ENCODE measurements at places on chromosomes 4 and X.

DNA sequence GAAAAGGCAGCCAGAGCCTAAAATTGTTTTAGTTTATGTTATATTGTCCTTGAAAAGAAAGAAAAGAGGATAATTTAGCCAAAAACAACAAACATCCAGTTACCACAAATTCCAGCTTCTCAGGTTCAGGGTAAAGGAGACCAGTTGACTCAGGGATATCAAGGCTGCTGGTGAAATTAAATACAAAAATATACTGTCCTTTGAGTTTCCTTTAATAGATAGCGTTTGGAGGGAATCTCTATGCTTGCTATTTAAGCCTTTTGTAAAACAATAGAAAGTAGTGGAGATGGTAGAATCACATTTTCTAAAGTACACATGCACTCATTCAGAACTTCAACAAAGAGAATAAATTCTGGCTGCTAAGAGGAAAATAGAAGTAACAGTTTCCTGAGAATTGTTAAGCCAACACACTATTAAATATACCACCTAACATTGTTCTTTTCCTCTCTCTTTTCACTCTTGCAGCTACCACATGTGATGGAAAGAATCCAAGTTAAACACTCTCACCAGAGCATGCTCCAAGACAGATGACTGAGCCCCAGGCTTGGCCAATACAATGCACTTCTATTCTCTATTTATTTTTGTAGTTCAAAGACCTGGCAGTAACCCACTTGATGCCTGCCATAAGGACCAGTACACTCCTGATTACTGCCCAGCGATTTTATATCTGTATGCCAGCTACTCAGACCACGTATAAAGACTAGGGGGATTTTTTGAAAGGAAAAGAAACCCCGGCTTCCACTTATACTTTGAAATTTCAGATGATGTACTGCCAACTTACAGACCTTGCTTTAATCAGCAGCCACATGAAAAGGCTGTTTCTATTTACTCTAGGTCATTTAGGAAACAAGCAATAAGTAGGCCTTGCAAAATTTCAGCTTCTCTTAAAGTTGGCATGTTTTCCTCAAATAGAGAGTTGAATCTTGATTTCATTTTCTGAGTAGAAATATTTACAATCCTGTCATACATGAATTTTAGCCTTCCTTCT lies 756.9 kb downstream of the FAT4 start:
- DNase-seq = no peak

DNA sequence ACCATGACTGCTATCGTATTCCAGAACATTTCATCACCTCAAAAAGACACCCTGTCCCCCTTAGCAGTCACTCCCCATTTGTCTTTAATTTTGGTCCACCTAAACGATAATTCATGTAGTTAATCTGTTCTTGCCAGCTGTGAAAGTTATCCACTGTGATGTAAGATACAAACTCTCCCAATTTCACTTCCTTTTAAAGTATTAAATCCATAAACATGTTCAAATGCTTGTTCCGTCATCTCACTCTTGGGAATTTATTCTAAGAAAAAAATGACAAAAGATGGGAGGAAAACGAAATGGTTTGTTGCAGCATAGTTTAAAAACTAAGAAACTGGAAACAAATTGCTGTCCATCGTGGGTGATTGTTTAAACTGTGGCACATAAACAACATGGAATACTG lies 53.7 kb upstream of the IRF2 start:
- DNase-seq = no peak

DNA sequence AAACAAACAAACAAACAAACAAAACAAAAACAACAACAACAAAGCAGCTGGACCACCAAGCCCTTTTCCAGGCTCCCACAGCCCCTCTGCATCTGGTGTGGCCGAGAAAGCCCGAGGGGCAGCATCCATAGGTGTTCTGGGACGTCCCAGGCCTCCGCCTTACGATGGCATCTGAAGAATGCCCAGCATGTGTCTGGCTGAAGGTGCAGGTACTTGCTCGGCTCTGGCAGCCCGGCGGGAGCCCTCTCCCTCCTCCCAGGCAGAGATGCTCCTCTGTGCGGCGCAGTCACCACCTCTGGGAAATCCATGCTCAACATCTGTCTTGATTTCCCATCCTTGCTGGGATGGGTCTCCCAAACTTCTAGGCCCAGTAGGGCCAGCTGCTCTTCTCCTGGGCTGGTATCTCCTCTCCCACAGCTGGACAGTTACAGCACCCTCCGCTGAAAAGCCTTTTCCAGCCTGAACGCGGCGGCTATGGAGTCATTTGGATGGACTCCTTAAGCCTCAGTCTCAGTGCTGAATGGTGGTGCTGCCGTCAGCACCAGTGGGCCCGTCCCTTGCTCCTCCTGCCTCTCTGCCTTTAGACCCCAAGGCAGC lies 4.3 kb downstream of the PSAPL1 start:
- DNase-seq = no peak

DNA sequence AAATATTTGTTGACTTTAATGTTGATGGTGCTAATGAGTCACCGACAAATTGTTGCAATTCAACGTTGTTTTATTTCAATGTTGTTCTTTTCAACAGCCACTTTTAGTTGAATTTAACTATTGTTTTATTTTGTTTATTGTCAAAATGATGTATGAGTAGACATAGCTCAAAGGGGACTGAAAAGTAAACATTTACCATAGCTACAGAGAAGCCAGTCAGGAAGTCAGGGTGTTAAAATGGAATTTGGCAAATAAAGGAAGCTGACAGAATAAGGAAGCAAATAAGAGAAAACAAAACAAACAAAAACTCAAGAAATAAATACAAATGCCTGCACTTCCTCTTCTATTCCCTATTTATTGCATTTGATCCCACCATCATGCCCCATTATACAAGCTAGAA lies 648.4 kb upstream of the HTR2C start:
- DNase-seq = no peak

DNA sequence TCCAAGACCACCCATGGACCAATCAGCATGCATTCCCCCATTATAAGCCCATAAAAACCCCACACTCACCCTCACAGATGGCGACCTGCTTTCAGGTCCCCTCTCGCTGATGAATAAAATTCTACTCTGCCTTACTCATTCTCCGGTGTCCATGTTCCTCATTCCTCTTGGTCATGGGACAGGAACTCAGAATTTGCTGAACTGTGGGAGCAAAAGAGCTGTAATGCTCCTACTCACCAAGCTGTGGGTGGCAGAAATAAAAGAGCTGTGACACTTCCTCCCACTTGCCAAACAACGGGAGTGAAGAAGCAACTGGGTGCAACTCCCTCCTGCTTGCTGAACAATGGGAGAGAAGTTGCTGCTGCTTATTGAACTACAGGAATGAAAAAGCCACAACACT lies 168.5 kb upstream of the PCDH18 start:
- DNase-seq = no peak

- no peak for DNase-seq
Measured at GRCh38 chr4:15352524-15352923, 75.3 kb upstream of the C1QTNF7 start.

- no peak for DNase-seq
Measured at GRCh38 chrX:68710870-68711576, 63.6 kb downstream of the STARD8 start.

DNA sequence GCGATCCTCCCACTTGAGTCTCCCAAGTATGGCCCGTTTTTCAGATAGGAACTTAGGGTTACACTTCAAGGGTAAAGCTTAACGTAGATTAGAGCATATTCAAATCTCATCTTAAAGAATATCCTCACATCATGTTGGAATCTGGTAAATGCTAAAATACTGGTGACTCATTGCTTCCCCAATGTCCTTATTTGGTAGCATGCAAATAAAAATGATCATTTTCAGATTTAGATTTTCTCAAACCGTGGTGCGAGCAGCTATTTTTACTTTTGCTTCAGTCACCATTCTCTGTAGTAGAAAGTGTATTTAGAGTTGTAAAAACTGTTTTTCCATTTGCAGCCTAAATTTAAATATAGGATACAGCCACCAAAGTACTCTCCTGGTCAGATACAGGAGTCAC lies 101.5 kb upstream of the MAML3 start:
- no peak for DNase-seq

GRCh38 chr4:79893456-79893855 lies 179.6 kb downstream of the ANTXR2 start:
- no peak for DNase-seq

GRCh38 chr4:83585982-83586508 lies 50.1 kb downstream of the GPAT3 start:
- DNase-seq = no peak

- DNase-seq = no peak
Measured at GRCh38 chr4:151402145-151402865, 6.7 kb upstream of the FHIP1A start.

DNA sequence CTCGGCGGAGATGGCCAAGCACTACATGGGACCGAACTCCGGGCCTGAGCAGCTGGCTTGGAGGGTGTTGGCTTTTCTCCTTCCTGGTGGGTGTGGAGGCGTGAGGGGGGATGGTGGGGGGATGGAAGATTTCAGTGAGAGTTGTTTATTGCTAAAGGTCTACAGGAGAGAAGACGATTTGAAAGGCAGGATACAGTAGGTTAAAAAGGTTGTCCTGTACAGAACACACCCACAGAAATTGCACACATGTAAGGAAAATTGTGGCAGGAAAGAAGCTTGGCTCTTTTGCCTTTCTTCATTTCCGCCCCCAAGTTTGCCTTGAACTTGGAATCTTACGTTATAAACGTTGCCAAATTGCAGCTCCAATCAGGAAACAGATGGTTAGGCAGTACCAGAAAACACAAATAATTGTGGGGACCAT lies 74.1 kb upstream of the STOX2 start:
- no peak for DNase-seq

- DNase-seq = no peak
Measured at GRCh38 chrX:141945426-141945825, 41.7 kb downstream of the MAGEC1 start.

DNA sequence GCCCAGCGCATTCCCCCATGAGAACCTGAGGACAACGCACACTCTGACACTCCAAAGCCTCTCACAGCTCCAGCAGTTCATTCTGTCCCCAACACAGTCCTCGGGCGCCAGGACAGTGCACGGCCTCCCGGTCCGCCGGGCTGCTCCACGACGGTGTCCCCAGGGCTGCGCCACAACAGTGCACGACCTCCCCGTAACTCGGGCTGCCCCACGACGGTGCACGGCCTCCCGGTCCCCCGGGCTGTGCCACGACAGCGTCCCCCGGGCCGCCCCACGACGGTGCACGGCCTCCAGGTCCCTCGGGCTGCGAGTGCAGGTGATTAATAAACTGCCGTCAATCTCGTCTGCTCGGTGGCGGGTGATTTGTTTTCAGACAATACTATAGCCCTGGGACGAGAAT lies 585.1 kb upstream of the FRG1 start:
- DNase-seq = no peak

- DNase-seq = no peak
Measured at GRCh38 chr4:90415116-90415515, 287.9 kb downstream of the CCSER1 start.

GRCh38 chrX:11733614-11734013 lies 24.4 kb upstream of the MSL3 start:
- no peak for DNase-seq

DNA sequence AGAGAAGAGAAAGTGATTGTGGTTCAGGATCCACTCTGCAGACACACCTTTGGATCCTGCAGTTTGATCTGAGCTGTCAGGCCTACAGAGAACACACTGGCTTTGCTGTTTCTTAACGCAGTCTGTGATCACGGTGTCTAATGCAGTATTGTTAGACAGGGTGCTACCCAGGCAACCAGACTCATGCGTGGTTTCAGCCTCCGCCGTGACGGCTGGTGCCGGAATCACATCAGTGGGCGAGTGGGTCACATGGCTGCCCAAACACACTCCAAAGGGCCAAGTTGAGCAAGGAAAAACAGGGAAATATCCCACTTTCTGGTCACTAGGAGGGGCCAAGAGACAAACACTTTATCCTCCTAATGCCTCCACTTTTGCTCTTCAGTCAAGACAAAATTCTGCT lies 27.5 kb downstream of the CCDC149 start:
- no peak for DNase-seq

DNA sequence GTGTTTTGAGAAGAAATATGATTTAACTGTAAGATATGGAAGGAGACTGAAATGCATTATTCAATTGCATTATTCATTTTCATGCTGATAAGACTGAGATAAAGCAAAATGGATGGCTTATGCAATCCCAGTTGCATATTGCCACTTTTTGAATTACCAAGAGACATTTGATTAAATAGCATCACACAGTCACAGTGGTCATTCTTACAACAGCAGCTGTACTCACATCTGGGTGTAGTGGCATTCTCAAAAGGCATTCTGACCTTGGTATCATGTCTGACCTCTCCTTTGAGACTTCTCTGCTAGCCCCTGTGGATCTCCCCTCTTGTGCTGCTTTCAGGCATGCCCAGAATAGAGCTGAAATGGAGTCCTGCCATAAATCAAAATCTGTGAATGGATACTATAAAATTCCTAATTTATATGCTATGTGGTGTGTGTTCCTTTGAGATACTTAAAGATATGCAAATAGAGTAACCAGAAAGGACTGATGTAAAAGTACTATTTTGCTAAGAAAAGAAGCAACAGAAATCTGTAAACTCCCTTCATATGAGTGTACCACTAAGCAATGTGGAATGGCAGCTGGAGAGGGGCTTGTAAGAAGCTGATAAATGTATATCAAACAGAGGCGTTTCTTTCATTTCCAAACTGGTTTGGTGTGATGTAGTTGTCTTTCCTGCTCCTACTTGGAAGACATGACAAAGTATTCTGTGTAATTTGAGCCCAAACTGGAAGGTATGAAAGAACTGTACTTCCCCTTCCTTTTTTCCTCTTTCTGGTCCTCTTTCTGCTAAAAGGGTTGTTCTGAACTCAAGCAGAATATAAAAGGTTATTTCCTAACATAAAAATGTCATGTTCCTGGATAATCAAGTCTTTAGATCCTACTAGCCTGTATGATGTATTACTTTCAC lies 25.4 kb upstream of the METAP1 start:
- DNase-seq = no peak

- DNase-seq = no peak
Measured at GRCh38 chr4:184386271-184386781, 88.0 kb downstream of the IRF2 start.
